ENCODE measurements at places on chromosomes 4 and X.

DNA sequence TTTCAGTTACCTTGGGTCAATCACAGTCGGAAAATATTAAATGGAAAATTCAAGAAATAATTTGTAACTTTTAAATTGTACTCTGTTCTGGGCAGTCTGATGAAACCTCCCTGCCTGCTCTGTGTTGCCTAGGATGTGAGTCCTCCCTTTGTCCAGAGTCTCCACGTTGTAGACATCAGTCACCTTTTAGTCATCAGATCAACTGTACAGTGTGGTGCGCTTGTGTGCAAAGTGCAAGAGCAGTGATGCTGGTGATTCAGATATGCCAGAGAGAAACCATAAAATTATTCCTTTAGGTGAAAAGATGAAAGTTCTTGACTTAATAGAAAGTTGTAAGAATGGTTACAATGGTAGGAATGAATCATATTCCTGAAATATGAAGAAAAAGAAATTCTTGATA lies 1.4 kb downstream of the SPATA4 start:
- no peak for DNase-seq

DNA sequence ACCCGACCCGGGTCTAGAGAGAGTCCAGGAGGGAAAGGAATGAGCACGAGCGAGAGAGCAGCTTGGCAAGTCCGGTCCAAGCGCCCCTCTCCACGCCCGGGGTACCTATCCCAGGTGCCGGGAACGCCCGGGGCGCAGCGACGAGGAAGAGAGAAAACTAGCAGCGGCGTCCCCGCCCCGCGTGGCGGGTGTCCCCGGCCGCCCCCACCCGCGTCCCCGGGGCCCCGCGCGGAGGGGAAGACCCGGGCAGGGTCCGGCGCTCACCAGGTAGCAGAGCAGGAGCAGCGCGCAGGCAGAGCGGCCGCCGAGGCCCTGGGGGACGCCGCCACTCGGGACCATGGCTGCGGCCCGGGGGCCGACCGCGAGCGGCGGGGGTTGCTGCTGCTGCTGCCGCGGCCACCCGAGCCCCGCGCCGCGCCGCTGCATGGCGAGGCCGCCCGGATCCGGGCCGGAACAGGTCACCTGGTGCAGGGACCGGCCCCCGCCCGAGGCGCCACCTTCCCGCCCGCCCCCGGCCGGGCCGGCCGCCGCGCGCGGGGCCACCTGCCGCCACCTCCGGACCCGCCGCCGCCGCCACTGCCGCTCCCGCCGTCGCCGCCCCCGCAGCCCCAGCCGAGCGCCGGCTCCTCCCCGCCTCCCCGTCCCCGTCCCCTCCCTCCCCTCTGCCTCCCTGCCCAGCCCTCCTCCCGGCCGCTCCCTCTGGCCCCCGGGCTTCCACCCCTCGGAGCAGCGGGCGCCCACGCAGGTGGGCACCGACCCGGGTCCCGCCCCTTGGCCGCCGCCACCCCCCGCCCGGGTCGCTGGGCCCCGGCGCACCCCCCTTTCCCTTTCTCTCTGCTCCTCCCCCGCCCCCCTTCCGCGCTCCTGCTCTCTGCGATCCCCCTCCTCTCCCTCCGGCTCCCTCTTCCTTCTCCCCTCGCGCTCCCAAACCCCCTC lies at the start of gene SEL1L3:
Gene SEL1L3, minus strand, starts transcription at position 578 of the 936 bp plus-strand sequence. Its CDS starts 152 bp downstream, at position 426.
- peak; percentile 45 for DNase-seq

GRCh38 chr4:187606581-187606980 lies 389.0 kb upstream of the ZFP42 start:
- peak; percentile 8 for DNase-seq

DNA sequence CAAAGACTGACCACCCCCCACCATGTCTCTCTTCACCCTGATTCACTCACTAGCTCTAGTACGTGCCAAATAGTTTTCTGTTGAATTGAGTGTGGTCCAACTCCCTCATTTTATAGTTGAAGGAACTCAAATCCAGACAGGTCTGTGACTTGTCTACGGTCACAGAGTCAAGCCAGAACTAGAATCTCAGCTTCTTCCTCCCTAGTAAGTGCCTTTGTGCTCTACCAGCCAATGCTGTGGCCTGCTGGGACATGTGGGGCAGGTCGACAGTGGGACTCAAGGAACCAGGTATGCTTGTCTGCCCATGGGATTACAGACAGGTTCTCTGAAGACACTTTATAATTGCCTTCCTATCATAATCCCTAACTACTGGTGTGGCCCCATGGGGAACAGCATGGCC lies 108.6 kb upstream of the CPEB2 start:
- DNase-seq: no peak

DNA sequence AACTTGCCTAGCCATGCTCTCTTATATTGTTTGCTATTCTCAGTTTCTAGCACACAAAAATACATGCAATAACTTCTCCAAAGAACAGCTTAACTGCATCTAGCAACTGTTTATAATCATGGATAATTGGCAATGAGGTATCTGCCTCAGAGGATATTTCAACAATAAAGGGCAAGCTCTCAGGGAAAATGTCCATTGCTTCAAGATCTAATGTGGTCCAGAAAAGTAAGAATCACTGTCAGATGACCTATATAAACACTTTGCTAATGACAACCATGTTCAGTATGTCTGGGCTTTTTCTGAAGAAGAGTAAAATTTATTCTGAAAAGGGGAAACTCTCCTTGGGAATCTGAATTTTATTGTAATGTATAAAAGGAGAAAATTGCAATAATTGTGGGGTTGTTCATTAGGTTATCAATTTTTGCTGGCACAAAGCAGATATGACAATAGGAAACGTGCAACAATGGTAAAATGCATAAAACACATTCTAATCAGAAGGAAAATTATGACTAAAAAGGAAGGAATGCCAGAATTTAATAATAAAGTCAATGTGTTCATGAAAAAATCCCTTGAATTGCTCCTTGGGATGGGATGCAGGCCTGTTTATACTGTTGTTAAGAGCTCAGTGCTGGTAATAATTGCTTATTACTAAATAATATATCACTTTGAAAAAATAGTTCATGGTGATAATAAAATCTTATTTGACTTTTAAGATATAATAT lies 90.3 kb downstream of the ANTXR2 start:
- DNase-seq: no peak

- DNase-seq: no peak
Measured at GRCh38 chr4:180081072-180081471, 2162.1 kb upstream of the TENM3 start.

GRCh38 chr4:148261848-148262247 lies 180.4 kb downstream of the NR3C2 start:
- no peak for DNase-seq

All from activated CD4-positive, alpha-beta T cell treated with anti-CD3 and anti-CD28 coated beads, Interleukin-2, amount 10 ng/mL, durations not matched to agents 7 days and 5 days (primary cell).